ENCODE measurements at places on chromosomes 2 and 18. TPM values are rescaled to one million over a fixed set of nuclear protein-coding genes. Genes with fewer than 3 reads are reported as not detected.

DNA sequence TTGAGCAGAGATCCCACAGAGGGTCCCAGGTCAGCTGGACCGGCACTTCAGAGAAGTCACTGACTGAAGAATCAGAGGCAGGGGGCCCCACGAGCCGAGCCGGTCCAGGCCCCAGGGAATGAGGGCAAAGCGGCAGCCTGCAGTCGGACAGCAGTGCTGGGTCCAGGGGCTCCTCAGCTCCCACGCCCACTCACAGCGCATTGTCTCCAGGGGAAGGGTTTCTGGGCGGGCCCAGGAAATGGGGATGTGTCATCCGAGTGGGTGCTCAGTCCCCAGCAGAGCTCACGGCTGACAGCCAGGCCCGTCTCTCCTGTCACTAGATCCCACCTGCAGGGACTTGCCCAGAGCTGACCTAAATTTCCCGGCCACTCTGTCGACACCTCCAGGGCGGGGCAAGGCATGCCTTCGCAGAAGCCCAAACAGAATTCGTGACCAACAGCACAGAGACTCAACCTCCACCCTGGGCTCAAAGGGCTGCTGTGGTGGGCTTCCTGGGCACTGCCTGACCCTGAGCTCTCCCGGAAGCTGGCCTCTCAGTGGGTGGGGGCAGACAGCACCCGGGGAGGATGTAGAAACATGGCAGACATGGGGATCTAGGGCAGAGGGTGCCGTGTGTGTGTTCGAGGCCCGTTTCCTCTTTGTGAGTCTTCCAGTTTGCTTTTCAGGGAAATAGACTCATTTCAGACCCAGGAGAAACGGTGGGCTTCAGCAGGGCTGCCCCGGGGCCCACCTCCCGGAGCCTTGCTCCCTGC is 42.1 kb upstream of the TAF1B start:
- DNase-seq, result peak; percentile 83

DNA sequence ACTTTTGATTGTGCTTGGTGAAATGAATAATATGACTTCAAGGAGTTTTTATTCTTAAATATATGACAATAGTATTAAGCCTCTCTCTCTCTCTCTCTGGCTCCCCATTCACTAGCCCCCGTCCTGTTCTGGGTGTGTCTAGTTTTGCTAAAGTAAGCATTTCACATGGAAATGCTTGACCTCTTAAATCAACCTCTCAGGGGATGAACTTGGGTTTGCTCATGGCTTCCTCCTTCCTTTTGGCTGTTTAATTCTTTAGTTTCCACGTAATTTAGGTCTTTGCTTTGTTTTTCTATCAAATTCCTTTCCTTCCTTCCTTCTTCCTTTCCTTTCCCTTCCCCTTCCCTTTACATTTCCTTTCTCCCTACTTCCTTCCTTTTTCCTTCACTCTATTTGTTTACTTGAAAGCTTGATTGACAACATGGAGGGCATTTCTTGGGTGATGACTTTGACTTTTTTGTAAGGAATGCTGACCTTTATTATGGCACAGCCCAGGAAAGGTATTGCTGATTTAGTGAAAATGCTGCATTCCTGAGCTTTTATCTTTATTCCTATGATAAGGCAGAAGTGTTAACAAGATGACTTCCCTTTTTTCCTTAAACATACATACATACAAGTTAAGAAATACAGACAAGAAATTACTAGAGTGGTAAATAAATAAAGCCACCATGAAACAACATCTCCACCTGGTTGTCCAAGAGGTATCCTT is 3.6 kb downstream of the DPP4 start:
- no peak for DNase-seq

GRCh38 chr2:228503731-228504130 is 322.2 kb upstream of the SPHKAP start:
- DNase-seq, result no peak

- no peak for DNase-seq
Observed at GRCh38 chr18:22900558-22901238, 32.4 kb upstream of the RBBP8 start.

DNA sequence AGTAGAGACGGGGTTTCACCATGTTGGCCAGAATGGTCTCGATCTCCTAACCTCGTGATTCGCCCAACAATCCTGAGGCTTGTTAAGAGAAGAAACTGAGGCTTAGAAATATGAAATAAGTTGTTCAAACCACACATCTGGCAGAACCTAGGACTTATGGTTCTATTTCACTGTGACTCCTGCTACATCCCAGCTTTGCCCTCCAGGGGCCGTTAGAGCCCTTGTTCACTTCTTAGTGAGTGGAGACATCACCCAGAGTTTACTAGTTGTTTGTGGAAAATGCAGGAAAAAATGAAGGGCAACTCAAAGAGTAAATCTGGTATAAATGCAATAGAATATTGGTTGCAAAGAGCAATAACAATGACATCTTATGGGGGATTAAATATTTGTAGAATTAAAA is 43.9 kb downstream of the MARCHF4 start:
- no peak for DNase-seq

DNA sequence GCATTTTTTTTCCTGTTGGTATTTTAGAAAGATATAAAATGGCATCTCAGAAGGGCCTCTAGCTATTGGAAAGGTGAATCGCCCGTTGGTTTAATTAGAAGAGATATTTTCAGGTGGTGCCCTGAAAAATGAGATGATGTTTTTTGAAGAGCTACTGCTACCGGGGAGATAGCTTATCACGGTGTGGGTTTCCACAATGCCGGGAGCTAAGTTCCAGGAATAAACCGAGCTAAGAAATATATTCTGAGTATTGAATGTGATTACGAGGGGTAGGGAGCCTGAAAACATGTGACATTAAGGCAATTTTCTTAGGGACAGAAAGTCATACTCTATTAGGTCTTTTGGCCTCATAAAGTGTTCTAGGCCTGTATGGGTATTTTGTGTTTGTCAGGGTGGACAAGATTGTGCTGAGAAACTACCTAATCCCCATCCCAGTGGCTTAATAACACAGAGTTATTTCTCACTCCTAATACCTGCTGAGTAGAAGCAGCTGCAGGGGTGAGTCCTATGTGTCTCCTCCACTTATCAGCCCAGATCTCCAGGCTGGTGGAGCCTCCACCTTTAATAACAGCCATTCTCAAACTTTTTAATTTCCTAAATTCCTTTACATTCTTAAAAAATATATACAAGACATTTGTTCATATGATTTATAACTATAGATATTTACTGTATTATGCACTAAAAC is 150.2 kb downstream of the LRRTM1 start:
- no peak for DNase-seq

CAPN14 gene
- 0.97 TPM for total RNA-seq

- peak; percentile 71 for DNase-seq
Observed at GRCh38 chr2:216842636-216843035, 17.2 kb downstream of the TNP1 start.

- DNase-seq, result peak; percentile 48
Observed at GRCh38 chr2:113178069-113178746, 4.4 kb downstream of the PSD4 start.

PRKAG3 gene
- total RNA-seq, result not detected
